ENCODE measurements at places on chromosomes 6 and 20. TPM values are rescaled to one million over a fixed set of nuclear protein-coding genes. Genes with fewer than 3 reads are reported as not detected.

DNA sequence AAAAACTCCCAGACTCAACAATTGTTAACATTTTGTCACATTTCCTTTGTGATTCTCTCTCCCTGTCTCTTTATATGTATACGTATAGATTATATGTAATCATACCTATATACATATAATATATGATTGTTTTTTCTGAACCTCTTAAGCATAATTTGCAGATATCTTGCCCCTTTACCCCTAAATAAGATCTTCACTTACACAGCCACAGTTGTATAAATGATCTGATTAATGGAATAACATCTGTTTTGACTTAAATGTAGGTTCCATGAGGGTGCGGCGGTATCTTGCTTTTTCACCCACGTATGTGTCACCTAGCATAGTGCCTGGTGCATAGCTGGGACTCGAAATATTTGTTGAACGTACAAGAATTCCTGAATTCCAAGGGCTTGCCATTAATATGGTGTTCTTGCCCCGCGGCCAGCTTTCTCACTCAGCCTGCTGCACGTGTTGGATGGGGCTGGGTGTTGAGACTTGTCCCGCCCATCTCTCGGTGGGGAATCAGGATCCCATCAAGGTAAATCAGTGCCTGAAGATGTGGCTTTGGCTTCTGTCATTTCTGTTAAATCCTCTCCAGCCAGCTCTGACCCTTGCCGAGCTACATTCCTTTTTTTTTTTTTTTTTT, 10.4 kb upstream of the MANBAL start:
- DNase-seq = peak; percentile 77

NFATC2 gene
- total RNA-seq = 0.51 TPM

LINC00237 gene
- total RNA-seq = not detected

RAET1L gene
- total RNA-seq = not detected

SAPCD1 gene
- not detected for total RNA-seq

DNA sequence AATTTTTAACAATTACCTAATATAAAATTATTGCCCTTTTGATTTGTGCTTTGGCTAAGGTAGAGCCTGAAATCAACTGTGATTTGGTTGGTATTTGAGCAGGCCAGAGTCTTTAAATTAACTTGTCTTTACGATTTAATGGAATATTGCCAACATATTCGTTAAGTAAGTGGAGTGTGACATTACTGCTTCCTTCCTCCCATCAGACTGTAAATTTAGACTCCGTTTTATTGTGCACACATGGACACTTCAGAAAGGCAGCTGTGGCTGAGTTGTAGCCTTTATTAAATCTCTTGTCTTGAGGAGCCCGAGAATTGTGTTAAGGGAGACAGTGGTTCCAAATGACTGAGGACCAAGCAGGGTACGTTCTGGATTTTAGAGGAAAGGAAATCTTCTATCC, 57.4 kb downstream of the CAP2 start:
- DNase-seq = no peak

DNA sequence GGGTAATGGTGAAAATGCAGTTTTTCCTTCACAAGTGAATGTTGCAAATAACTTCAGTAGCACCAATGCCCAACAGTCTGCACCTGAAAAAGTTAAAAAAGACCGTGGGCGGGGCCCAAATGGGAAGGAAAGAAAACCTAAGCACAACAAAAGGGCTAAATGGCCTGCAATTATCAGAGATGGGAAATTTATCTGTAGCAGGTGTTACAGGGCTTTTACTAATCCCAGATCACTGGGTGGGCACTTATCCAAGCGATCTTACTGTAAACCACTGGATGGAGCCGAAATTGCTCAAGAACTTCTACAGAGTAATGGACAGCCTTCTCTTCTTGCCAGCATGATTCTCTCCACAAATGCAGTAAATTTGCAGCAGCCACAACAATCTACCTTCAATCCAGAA, 64.8 kb upstream of the SMIM8 start:
- DNase-seq = no peak

DNA sequence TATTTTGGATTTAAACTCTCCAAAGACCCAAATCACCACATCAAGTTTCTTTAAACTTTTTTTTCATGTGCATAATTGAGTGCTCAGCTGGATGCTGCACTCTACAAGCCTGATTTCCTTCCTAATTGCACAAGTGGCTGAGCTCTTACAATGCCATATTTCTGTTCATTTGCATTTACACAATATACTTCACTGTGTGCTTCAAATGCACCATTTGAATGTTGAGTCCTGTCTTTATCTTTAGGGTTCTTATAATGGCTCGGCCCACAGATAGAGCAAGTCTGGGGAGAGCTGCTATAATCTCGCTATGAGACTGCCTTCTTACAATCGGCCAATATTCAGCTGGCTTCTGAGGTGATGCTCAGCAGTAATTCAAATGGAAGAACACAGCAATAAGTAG, 200.6 kb upstream of the MAP3K7 start:
- no peak for DNase-seq

C4B gene
- total RNA-seq = 6.4 TPM

- DNase-seq = no peak
Measured at GRCh38 chr20:11922561-11922960, 4.9 kb downstream of the BTBD3 start.

DNA sequence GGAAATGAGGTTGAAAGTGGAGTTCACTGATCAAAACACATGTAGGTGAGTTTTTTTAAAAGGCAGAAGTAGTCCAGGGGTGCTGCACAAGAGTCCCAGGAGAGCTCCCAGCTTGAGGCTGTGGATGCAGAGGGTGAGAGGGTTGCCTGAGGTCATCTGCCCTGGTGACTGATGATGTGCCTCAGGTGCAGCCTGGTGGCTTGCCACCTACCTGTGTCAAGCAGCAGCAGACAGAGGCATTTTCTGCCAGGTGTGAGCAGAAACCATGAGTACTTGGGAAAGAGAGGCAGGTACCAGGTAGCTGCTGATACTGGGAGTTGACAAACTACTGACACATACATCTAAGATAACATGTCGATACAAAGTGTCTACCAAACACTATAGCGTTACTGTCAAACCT, 92.5 kb downstream of the SCP2D1 start:
- DNase-seq = no peak

DNA sequence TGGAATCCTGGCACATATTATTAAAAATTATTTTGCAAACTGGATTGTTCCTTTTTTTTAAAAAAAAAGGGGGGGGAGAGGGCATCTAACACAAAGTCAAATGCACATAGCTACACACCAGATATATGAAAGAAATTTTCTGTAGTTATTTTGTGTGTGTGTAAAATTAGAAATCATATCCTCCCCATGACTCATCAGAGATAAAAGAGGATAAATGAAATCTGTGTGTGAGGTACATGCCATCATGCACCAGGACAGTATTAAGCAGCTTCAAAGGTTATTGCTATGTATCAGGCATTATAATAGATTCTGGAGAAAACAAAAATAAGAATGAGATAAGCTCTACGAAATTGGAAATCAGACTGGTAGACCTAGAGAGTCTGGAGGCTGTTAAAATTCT, 5.2 kb downstream of the BTBD9 start:
- peak; percentile 23 for DNase-seq

CFB gene
- total RNA-seq = 7.3 TPM

Measured in GM23248 (cell line).